ENCODE measurements at places on chromosomes 6 and 20.

DNA sequence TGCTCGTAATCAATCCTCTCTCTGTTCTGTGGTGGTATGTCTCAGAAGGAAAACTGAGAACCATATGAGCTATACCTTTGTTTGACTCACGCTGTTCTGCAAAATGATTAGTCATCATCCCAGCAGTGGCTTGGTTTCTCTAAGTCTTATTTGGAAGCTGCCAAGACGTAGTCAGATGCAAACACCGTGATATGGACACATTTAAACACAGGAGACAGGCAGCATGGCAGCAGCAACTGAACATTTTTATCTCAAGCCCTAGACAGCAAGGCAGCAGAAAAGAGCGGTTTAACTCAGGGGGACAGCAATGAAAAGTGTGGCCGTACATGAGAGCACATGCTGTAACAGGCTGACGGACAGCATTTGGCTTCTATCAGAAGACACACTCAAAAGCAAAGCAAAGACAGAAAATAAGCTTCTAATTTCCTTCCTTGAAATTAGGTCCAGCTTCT lies 1295.1 kb downstream of the EPHA7 start:
- no peak for DNase-seq

DNA sequence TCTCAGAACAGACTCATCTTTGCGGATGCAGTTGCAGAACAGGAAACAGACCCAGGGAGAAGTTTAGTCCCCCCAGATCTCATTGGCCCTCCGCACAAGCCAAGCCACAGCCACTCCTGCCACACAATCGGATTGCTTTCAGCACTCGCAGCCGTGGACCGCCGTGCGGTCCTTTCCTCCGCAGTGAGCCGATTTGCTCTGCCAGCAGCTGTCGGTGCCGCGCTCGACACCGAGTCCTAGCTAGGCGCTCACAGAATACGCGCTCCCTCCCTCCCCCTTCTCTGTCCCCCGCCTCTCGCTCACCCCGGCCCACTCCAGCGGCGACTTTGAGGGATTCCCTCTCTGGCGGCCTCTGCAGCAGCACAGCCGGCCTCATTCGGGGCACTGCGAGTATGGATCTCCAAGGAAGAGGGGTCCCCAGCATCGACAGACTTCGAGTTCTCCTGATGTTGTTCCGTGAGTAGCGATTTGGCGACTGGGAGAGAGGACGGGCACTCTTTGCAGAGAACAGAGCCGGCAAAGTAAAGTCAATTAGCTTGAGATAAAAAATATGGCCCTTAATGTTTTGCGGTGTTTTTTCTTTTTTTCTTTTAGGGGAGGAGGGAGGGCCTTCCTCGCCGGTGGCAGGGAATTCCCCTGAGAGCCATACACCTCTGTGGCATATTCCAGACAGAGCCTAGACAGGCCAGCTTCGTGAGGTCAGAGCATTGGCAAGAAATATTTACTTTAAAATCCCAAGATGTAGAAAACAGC lies at the start of gene LAMP5:
Gene LAMP5 (plus strand): TSS at position 130 of the 753 bp plus-strand sequence. CDS start 263 bp downstream, at position 393.
- DNase-seq = no peak

DNA sequence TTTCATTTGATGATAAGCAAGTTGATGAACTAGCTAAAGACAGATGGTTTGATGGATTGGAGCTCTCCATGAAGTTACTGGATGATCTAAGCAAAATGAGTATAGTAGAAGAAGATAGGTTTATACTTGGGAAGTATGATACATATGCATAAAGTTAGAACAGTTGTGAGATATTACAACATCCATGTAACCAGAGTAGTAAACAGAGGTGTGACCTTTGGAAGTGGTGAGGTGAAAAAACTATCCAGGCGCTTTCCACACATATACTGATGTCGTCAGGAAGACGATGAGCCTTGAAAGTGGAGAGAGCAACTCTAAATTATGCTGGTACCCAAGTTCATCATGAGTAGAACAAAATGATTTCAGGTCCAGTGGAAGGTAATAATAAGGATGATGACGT lies 271.0 kb downstream of the PTPRK start:
- DNase-seq = no peak

- no peak for DNase-seq
Observed at GRCh38 chr6:124517339-124517738, 444.9 kb upstream of the RNF217 start.

DNA sequence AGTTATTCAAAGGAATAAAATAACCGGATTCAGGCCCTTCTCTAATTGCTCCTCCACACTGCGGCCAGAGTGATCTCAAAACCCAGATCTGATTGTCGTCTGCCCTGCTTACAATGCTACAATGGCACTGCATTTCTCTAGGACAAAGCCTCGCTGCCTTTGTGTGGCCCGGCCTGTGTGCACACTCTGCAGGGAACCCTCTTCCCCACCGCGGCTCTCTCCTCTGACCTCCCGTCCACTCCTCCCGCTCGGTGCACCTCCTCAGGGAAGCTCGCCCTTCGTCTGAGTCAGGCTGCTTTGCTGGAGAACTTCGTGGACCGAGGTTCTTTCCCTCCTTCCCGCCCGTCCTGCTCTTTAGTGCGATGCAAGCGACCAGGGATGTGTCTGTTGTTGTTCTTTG lies 101.6 kb upstream of the SNX9 start:
- no peak for DNase-seq

GRCh38 chr6:102582569-102582968 lies 1189.1 kb downstream of the GRIK2 start:
- no peak for DNase-seq

- no peak for DNase-seq
Observed at GRCh38 chr20:57867807-57868206, 158.0 kb upstream of the PMEPA1 start.

DNA sequence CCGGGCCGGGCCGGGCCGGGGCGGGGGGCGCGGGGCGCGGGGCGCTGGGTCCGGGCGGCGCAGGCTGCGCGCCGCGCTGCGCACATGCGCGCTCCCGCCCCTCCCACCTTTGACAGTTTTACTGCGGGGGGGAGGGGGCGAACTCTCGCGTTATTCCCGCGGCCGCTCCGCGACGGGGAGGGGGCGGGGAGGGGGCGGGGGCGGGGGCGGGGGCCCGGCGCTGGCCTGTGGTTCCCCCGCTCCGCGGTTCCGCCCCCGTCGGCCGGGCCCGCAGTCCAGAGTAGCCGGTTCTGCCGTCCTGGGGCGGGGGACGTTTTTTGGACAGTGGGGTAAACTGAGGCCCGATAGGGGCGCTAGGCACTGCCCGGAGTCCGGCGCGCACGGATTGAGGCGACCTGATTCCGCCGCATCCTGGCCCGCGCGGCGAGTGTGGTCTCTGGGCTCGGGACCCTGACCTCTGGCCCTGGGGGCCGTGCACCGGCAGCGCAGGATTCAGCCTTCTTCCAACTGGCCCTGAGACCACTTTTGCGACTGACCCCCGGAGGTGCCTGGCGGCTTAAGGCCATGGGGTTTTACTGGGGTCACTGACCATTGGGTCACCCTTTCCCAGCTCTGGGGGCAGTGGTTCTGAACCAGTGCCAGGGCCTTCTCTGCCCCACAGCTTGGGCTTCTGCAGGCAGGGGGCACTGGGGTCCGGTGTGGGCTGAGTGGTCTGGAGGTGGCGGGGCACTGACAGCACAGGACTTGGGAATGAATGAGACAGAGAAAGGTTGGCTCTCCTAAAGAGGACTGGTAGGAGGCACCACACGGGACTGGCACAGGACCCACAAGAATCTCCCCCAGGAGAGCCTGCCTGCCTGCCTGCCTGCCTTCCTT lies at the start of gene ZNF512B:
Gene ZNF512B (minus strand): TSS at position 93 of the 876 bp plus-strand sequence. CDS start 1,980 bp downstream, outside the sequence.
- no peak for DNase-seq

DNA sequence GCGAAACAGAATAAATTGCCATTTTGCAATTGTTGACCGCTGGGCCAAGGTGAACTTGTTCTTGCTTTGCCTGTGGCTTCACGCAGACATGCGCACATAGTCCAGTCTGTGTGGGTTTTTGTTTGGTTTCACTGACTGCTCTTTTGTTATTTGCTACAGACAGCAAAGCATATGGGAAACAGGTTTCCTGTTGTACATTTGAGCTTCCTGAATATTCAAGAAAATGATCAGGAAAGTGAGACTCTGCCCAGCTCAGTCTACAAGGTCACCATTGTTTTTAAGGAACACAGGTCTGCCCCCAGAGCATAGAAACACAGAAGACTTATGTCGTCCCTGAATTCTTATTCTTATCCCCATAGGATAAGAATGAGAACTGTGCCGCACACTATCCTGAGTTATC lies 55.6 kb downstream of the SASH1 start:
- DNase-seq = no peak

- peak; percentile 40 for DNase-seq
Observed at GRCh38 chr6:166515072-166515810, 71.2 kb downstream of the RAMACL start.

GRCh38 chr6:49607391-49607982 lies 29.2 kb downstream of the RHAG start:
- DNase-seq = no peak

DNA sequence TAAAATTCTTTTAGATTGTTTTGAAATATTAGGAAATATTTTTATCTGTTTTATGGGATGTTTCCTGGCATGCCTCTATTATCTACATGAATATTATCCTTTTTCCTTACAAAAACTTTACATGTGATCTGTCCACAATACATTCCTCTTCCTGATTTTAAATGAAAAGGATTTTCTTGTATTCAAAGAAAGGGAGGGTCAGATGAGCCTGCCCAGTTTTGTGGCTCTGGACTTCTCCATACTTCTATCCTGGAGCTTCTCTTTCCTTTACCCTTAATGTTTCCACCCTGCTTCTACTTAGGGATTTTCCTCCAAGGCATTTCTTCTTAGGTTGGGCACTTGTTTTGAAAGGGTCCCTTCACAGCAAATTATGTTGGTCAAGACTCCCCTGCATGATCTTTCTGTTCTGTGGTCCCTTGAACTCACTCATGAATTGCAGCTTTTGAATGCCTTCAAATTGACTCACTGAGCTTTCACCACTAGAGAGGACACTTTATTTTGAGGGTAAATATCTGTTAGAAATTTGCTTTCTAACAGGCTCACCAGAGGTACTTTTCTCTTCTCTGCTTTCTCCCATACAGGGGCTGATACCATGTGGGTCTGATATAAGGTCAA lies 104.9 kb downstream of the CENPW start:
- no peak for DNase-seq

DNA sequence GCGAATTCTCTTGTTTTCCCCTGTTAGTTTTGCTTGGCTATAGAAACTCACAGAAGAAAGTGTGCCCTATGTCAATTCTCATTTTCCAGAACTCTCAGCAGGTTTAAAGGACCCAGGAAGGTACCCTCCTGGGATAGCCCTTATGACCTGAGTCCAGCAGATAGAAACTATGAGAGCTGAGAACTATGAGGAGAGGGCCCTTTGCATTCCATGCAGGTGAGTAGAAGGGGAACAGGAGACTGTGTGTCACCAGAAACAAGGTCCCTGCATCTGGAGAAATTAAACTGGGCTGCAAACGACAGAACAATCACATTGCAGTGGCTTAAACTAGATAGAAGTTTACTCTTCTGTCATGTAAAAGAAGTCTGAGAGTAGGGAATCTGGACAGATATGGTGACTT lies 35.7 kb upstream of the SCUBE3 start:
- no peak for DNase-seq

DNA sequence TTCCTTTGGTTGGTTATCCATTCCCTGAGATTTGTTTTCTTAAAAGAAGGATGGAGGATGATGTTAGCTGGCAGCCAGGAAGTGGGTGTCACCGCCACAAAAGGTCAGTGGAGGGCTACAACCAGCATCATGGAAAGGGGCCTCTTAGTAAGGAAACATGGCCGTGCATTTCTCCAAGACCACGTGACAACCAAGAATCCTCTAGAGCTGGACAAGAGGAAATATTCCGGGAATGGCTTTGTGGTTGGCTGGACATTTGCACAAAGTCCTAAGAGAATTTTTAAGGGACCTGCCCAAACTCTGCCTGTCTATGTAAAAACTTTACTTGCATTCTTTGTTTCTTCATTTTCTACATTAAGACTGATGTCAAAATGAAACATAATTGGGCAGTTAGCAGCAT lies 399.9 kb upstream of the MARCKS start:
- DNase-seq = no peak

- no peak for DNase-seq
Observed at GRCh38 chr6:83590416-83590815, 78.1 kb downstream of the PRSS35 start.

DNA sequence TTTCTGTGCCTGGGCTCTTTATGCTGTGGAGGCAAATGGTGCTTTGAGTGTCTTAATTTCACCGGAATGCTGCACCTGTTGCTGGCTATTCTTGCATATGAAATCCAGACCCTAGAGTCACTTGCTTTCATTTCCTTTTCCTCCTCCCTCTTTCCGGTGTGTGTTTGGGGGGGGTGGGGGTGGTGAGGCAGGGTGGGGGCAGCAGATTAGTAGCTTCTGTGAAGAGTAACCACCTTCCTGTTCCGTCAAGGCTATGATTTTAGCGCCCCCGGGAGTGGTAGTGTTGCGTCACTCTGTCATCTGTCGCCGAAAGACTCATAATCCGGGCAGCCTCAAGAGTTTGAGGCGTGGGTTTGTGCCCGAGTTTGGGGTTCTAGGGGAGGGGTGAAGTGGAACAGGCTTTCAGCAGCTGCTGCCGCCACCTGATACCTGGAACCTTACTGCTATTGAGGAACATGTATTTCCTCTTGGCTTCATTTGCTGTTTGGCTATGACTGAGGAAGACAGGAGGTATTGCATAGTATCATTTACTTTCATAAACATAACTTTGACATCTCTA lies 49.1 kb downstream of the UTRN start:
- peak; percentile 61 for DNase-seq
